ENCODE measurements at places on chromosomes 11 and 22. TPM values are rescaled to one million over a fixed set of nuclear protein-coding genes. Genes with fewer than 3 reads are reported as not detected.

APLNR gene
- polyA plus RNA-seq, result 189 TPM

SLCO2B1 gene
- 28.4 TPM for polyA plus RNA-seq

CDKN1C gene
- 90.1 TPM for polyA plus RNA-seq

EFEMP2 gene
- 145 TPM for polyA plus RNA-seq

MS4A3 gene
- polyA plus RNA-seq, result 2.3 TPM

LRRC74B gene
- 2.2 TPM for polyA plus RNA-seq

KCNA4 gene
- 7.0 TPM for polyA plus RNA-seq

SELENOM gene
- polyA plus RNA-seq, result 13.3 TPM

E2F8 gene
- polyA plus RNA-seq, result 79.7 TPM

PARVG gene
- 3.4 TPM for polyA plus RNA-seq

SPON1 gene
- 113 TPM for polyA plus RNA-seq

All from left lung (tissue), 14 donors.